ENCODE measurements at places on chromosomes 6 and 20. TPM values are rescaled to one million over a fixed set of nuclear protein-coding genes. Genes with fewer than 3 reads are reported as not detected.

Gene CEP85L
- total RNA-seq, result 11.6 TPM

Gene TCF15
- 7.0 TPM for total RNA-seq

Gene BCAS1
- total RNA-seq, result 0.51 TPM

Gene RAMACL
- total RNA-seq, result 3.2 TPM

Gene KCNK16
- total RNA-seq, result not detected

Gene GPLD1
- total RNA-seq, result 11.0 TPM

Gene HRH3
- total RNA-seq, result not detected

Gene BMP6
- 12.7 TPM for total RNA-seq

Gene TMEM74B
- total RNA-seq, result 0.42 TPM

Gene CAGE1
- not detected for total RNA-seq

Gene KIF25
- 0.93 TPM for total RNA-seq

Gene DLL1
- total RNA-seq, result 23.8 TPM

Gene C20orf202
- 0.32 TPM for total RNA-seq

Gene ZNF165
- total RNA-seq, result 0.19 TPM

Gene FERMT1
- 1.2 TPM for total RNA-seq

Gene SLC35B3
- 16.9 TPM for total RNA-seq

Gene DYNLT2
- total RNA-seq, result 0.71 TPM

Gene PPIL6
- 2.3 TPM for total RNA-seq

Gene APOM
- 3.3 TPM for total RNA-seq

Gene PTK6
- total RNA-seq, result 0.10 TPM

Gene YIPF3
- total RNA-seq, result 72.5 TPM

Gene TRIM38
- 11.5 TPM for total RNA-seq

Gene ATAT1
- 8.4 TPM for total RNA-seq

Gene VNN1
- 9.7 TPM for total RNA-seq

Gene SPATS1
- total RNA-seq, result not detected

Gene FAXC
- total RNA-seq, result not detected

Gene TUBB2B
- 12.2 TPM for total RNA-seq

Data from mesenteric fat pad (tissue), 1 donor.